ENCODE measurements at places on chromosomes 12 and 14.

DNA sequence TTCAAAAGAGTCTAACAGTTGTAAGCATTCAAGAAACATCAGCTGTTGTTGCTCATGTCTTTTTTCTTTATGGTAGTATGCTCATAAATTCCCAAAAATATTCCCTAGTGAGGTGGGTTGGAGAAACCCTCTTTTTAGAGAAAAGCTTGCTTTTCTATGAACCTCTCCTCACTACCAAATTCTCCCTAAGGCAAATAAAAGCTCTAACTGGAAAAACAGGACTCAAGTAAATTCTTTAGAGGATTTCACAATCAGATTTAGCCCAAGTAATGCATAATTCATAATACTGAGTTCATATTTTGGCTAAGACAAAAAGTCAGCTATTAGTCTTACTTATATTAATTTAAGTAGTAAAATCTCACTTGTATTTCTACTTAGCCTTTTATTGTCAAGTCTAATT is 59.1 kb downstream of the DIO2 start:
- DNase-seq = no peak

DNA sequence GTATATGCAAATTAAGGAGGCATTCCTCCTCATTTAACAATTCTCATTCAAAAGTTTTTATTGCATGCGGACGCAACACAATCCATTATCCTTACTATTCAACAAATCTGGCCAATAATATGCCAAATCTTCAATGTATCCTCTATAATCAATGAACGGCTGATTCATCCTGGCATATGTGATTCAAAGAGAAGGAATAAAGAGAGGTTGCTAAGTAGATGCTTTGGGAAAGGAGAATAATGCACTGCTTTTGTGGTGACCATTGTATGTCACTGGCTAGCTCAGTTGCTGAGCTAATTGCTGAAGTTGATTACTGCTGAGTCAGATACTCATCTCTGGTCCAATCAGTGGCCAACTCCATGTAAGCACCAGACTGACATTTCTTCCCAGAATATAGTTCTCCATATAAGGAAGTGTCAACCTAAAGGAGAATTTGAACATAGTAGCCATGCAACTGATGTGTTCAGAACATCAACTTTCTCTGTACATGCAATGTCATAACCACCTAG is 148.0 kb downstream of the PDZRN4 start:
- DNase-seq = no peak

DNA sequence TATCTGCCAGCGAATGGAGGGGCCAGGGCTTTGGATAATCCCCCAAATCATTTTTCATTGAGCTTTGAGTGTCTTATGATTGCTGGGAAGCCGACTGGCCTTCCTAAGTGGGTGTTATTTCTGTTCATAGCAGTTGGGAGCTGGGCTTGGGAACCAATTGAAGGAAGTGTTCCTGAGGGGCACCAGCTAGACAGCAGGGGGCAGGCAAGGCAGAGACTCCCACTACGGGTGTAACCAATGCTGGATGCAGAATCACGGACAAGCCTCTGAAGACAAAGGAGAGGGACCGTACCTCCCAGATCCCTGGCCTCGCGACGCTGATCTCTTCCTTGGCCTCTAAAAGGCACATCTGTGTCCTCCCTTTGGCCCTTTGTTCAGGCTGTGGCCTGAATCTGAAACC is 149.0 kb upstream of the PRMT8 start:
- DNase-seq = peak; percentile 31

DNA sequence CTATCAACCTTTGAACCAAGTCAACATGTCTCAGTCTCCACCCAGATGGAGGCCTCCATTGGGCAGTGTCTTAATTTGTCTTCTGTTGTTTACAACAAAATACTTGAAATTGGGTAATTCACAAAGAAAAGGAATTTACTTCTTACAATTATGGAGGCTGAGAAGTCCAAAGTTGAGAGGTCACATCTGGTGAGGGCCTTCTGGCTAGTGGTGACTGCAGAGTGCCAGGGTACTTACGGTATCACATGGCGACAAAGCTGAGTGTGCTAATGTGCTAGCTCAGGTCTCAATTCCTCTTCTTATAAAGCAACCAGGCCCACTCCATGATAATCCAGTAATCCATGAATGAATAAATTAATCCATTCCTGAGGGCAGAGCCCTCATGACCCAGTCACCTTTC is 4.7 kb downstream of the NID2 start:
- DNase-seq = no peak

DNA sequence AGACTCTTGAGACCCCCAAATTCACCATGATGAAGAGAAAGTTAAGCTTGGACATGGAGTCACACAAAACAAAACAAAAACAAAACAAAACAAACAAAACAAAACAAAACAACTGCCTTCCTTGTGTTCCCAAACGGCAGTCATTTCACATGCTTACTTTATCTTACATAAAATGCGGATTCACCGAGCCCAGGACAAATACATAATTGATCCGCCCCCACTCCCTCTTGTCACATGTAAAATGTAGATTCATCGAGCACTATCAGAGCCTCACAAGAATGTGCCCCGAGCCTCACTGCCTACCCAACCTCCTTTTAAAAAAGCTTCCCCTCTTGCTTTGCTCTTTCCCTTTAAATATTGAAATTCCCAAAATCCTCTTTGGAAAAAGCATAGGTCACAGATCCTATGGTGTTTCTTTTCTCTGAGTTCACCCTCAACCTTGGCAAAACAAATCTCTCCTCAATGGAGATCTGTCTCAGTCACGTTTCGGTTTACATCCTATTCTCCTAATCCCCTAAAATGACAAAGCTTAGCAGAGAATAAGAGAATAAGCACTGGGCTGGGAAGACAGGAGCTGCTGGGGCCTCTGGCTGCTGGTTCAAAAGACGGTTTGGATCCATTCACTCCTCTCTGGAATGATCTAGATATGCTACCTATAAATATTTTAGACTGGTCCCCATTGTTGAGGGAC is 83.7 kb downstream of the NINJ2 start:
- DNase-seq = no peak

DNA sequence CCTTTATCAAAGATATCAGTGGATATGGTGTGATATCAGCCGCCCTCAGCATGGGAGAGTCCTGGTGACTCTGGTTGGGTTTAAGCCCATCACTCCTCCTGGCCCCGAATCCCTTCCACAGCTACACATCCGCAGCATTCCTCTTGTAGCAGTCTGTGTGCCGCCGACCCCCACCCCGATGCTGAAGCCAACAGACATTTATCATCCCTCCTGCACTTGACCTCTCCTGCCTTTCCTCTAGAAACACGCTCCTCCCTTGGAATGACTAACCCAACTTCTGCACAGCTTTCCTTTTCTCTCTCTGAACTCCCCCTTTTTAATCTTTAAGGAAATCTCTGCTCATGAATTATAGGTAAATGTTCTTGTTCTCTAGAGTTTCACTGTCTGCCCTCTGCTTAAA is 250.9 kb upstream of the FOXN3 start:
- DNase-seq = peak; percentile 12
